Tongue (tissue), 3 donors: ENCODE measurements at places on chromosomes 11 and 22.

DNA sequence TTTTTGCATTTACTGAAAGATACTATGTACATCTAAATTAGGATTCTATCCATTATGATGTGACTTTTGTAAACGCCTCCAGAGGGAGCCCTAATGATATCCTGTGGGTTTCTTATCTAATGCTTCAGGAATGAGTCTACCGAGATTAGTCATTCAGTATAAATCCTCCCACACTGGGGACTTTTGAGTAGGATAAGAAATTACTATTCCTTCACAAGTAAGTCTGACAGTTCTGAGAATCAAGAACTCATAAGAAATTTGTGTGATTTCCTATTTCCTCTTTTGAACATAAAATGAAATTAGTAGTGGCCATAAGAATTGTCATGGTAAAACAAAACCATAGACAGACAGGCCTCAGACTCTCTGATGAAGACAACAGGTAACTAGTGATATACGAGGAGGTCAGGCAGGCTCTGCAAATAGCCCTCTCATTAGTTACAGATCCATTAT is 10.0 kb upstream of the OR5M1 start:
- DNase-seq = peak; percentile 40

GRCh38 chr11:2363577-2364370 is 13.3 kb upstream of the CD81 start:
- peak; percentile 51 for DNase-seq

- DNase-seq = peak; percentile 60
Measured at GRCh38 chr22:32558681-32559355, 84.2 kb downstream of the FBXO7 start.

- no peak for DNase-seq
Measured at GRCh38 chr11:62902932-62903331, 18.2 kb downstream of the CHRM1 start.

- DNase-seq = no peak
Measured at GRCh38 chr11:93908689-93909088, 58.3 kb upstream of the VSTM5 start.

DNA sequence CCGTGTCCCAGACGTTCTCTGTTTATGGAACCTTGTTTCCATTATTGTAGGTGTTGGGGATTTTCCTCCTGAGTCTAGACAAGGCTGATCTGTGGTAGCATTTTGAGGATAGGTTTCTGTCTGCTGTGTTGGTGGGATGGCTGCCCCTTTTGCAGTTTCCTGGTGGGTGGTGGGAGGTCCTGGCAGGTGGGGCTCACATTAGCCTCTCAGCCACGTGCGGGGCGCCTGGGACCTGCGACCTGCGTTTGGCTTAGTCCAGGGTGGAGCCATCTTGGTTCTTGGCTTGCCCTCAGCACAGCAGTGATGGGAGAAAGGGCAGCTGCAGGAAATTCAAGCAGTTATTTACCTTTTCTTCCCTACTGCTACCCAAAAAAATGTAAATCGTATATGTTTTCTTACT is 143.4 kb downstream of the TBC1D22A start:
- DNase-seq = no peak

DNA sequence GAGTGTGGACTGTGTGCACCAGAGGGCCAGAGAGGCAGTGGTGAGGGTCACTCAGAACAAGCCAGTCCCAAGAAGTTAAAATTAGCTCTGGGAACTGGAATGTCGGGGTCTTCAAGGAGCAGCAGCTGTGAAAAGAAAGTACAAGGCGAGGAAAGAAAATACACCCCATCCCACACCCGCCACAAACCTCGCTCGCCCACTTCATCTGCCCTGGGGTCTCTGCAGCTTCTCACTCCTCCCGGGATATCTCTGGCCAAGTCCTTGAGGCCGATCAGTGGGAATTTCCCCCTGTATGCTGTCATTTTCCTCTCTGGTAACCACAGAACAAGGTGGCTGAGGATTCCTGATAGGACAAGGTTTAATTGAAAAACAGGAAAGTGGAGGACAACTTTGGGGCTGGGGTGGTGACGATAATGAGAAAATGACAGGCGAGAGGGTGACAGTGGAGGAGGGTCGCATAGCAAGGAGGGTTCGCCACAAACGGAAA is 36.3 kb upstream of the TIMP3 start:
- no peak for DNase-seq

DNA sequence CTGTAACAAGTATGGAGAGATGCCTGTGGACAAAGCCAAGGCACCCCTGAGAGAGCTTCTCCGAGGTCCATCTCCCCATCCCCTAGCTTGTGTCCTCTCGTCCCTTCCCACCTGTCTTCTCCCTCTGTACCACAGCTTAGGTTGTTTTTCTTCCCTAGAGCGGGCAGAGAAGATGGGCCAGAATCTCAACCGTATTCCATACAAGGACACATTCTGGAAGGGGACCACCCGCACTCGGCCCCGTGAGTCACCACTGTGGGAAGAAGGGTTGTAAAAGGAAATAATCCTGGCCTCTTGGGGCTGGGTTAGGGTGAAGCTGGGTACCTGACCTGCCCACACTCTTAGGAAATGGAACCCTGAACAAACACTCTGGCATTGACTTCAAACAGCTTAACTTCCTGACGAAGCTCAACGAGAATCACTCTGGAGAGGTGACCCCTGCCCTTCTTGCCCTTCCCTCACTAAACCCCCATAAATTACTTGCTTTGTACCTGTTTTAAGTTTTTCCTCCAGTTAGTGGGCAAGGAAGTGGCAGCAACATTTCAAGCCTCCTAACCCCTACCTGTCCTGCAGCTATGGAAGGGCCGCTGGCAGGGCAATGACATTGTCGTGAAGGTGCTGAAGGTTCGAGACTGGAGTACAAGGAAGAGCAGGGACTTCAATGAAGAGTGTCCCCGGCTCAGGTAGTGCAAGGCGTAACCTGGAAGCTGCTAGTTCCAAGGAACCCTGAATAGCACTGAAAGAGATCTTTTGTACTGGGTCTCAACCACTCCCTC is 3.1 kb downstream of the TAF10 start:
- no peak for DNase-seq

DNA sequence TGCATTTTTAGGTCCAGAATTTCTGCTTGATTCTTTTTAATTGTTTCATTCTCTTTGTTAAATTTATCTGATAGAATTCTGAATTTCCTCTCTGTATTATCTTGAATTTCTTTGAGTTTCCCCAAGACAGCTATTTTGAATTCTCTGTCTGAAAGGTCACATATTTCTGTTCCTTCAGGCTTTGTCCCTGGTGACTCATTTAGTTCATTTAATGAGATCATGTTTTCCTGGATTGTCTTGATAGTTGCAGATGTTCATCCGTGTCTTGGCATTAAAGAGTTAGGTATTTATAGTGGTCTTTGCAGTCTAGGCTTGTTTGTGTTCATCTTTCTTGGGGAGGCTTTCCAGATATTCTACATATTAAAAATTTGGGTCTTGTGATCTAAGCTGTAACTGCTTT is 694.8 kb upstream of the CCDC179 start:
- no peak for DNase-seq

- no peak for DNase-seq
Measured at GRCh38 chr11:122186439-122187080, 70.5 kb upstream of the BLID start.

DNA sequence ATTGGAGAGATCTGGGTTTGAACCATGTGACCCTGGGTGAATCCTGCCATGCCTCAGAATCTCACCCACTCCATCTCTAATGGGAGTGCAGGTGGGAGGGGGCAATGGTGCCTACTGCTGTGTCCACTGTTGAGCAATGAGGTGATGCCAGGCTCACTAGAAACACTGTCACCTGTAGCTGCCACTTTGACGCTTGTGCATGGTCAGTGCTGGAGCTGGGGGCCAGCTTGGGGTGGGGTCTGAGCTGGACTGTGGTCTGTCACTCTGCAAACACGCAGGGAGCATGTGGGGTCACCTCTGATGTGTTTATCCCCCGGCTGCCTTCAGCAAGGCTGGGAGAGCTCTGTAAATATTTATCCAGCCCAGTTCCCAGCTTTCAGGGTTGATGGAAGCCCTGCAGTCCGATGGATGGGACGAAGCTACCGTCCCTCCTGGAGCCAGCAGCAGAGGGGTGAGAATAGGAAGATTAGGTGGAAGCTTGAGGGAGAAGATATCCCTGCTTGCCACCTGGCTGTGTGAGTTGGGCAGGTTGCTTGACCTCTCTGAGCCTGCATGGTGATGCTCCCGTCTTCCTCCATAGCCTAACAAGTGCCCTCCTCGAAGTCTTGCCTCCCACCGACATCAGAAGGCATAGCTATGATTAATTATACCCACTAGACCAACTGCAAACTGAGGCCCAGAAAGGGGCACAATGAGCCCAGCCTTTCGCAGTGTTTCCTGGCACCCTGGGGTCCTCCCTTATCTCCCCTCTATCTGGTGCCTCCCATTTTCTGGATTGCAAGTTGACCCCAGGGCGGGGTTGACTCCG is 1.7 kb downstream of the MMP11 start:
- no peak for DNase-seq

DNA sequence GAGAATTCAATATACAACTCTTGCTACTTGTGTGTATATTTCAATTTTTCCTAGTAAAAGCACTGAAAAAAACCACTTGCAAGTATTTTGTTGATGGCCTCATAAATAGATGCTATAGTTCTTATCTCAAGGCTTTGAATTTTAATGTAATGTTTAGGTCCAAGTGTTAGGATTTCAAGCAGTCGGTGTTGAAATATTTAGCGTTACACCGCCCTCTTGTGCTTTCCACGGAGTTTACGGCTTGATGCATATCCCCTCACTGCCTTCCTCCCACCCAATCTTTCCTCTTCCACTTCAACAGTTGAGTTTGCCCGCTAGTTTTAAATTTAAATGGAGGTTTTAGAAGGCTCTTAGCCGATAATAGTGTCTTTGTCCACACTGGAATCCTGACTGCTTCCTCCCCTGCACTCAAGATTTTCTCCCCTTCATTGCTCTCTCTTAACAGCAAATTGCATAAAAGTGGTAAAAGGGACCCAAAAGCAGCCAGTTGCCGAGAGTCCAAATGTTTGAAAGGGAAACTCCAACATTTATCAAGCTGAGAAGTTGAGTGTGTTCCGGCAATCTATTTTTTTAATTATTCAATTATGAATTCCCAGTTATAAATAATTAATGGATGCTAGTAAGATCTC is 25.9 kb upstream of the HTATIP2 start:
- DNase-seq = peak; percentile 84

- DNase-seq = no peak
Measured at GRCh38 chr11:2737866-2738265, 38.1 kb upstream of the KCNQ1OT1 start.

DNA sequence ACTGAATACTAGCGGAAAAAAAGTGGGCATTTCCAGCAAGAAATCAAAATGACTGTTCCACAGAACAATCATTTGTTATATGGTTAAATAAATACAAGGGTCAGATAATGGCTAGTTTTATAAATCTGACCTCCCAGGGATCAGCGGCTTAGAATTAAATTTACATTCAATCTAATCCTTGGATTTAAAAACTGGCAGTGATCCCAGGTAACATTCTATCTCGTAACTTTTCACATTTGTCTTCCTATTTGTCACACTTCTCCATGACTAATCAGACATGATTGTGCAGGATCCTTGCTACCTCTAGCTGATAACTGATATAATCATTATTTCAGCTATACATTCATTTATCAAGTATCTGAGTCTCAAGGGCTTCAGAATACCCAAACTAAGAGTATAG is 2.9 kb upstream of the MMP3 start:
- DNase-seq = peak; percentile 54

DNA sequence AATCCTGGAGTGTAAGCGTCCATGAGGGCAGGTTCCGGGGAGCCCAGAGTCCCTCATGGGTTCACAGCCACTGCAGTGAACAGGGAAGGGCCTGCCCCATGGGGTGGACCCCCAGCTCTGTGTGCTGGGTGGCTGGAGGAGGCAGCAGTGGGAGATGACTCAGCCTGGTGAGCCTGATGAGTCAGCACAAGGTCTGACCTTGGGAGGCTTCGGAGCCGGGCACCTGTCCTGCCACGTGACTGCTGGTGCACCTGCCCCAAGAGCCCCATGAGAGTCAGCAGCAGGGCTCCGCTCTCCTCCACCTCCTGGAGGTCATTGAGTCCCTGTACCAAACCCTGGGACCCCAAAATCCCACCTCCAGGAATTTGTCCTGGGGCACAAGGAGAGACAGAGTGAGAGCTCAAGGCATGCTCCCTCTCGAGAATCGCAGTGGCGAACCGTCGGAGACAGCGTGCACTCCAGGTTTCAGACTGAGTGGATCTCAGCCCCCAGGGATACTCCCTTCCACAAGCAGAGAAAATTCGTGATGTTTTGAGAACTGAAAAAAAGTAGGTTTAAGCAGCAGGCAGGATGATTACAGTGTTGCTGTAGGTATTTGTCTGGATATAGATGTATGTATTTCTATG is 1221.7 kb downstream of the BRD1 start:
- DNase-seq = no peak

DNA sequence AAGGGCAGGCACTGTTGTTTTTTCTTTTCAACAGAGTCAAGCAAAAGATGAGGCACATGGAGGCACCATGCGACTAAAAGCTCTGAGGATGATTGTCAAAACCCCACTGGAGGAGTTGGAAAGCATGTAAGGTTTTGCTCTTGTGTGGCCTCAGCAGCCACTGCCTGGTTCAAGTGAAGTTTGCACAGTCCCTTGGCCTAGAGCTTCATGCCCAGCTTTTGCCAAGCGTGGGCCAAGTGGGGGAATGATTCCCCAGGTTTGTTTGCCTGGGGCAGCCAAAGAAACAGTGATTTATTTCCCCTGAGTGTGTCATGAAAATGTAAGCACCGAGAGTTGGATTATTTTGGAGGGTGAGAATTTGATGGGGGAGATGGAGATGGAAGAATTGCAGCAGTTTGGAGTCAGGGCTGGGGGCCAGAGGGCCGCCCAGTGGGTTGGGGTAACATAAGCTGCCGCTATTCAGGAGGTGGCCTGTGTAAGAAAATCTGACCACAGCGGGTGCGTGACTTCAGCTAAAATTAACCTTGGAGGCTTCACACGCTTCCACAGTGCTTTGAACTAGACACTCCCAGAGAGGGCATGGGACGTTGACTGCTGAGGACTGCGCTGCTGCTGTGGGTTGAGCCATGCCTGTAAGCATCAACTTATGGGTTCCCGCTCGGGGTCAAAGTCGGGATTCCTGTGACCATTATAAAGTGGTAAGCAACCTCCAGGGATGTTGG is 100.7 kb downstream of the NAV2 start:
- peak; percentile 62 for DNase-seq

DNA sequence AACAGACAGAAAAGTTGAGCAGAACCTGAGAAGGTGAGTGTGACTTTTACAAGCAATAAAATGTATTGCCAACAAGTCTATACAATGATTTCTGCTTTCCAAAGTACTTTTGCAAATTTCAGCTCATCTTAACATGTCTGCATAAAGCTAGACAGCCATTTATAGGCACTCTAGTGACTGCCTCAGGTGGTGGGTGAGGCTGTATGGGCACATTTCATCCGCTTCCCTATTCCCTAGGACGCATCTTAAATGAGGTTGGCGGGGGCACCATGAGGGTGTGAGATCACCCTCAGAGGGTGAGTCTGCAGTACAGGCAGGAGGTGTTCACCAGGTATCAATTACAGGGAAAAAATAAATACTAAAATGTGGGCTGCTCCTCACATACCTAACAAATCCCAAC is 110.1 kb downstream of the ETS1 start:
- no peak for DNase-seq
